Cortex of kidney (tissue), 1 donor: ENCODE measurements at places on chromosomes 3 and 15.

GRCh38 chr3:125289429-125289981, 77.0 kb upstream of the SLC12A8 start:
- no peak for DNase-seq

DNA sequence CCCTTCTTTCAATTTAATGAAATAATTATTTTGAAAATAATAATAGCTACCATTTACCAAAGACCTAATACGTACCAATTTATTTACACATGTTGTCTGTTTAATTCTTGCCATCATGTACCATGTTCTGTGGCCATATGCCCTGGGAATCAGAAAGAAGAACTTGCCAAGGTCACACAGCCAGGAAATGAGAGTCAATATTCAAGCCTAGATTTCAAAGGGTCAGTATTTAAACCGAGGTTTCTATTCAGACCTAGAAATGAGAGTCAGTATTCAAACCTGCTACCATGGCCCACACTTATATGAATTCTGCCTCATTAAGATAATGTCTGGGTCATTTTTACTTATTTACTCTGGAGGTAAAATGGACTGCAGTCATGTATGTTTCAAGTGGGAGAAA, 103.6 kb upstream of the TBL1XR1 start:
- DNase-seq: no peak

GRCh38 chr3:114671741-114672510, 378.1 kb downstream of the TIGIT start:
- no peak for DNase-seq

GRCh38 chr3:116265320-116265695, 180.0 kb downstream of the LSAMP start:
- DNase-seq: no peak
